SK-N-SH (cell line): ENCODE measurements at places on chromosomes 5 and 9. TPM values are rescaled to one million over a fixed set of nuclear protein-coding genes. Genes with fewer than 3 reads are reported as not detected.

TIMD4 gene
- not detected in 2 replicates for polyA plus RNA-seq

HSDL2 gene
- polyA plus RNA-seq = 14.4 and 22.9 TPM in 2 replicates

SPOCK1 gene
- 9.1 and 11.3 TPM in 2 replicates for polyA plus RNA-seq

PALM2AKAP2 gene
- 3.6 and 4.3 TPM in 2 replicates for polyA plus RNA-seq

GRCh38 chr9:78745331-78745730, 448.4 kb downstream of the PSAT1 start:
- no peak overlapping the region for H3K4me3 ChIP-seq
- DNase-seq = no peak
- H3K27me3 ChIP-seq = no peaks in the 10 kb centered on the region
- no peaks in the 10 kb centered on the region for H3K4me1 ChIP-seq

GRCh38 chr9:71637926-71638325, 130.4 kb downstream of the CEMIP2 start:
- H3K4me1 ChIP-seq = no peaks in the 10 kb centered on the region
- peaks cover 17% of the 10 kb centered on the region; the same call in 1 of the 2 replicates for H3K27me3 ChIP-seq
- no peak for DNase-seq
- no peak overlapping the region for H3K4me3 ChIP-seq
- no peak overlapping the region for H3K27ac ChIP-seq

DNA sequence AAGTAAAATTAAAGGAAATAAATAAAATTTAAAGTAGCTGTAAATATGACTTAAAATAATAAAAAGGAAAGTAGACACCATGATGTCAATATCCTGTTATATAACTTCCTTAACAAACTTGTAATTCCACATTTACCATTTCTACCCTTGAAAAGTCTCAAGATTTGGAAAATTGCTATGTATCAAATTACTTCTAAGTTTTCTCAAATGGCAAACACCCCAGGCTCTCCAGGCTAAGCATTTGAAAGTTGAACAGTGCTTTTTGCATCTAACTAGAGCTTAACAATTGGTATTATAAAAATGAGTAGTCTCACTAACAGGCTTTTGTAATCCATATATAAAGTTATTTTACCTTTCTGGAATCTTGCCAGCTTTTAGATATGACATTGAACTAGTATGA, 41.5 kb upstream of the MACIR start:
- peaks cover 2% of the 10 kb centered on the region; the same call in 1 of the 2 replicates for H3K36me3 ChIP-seq
- H3K4me3 ChIP-seq = no peak overlapping the region
- no peak overlapping the region for H3K27ac ChIP-seq
- H3K4me1 ChIP-seq = no peaks in the 10 kb centered on the region; the same call in 1 of the 2 replicates

- H3K4me1 ChIP-seq = no peaks in the 10 kb centered on the region
- peak; percentile 11 for DNase-seq
- H3K4me3 ChIP-seq = no peak overlapping the region
- no peaks in the 10 kb centered on the region for H3K36me3 ChIP-seq
Observed at GRCh38 chr5:117657541-117657940, 1082.9 kb upstream of the SEMA6A start.

- no peak overlapping the region for H3K4me3 ChIP-seq
- H3K27me3 ChIP-seq = no peaks in the 10 kb centered on the region
- H3K27ac ChIP-seq = no peak overlapping the region
- no peaks in the 10 kb centered on the region for H3K36me3 ChIP-seq
Observed at GRCh38 chr9:90825586-90825985, 24.0 kb downstream of the SYK start.

DNA sequence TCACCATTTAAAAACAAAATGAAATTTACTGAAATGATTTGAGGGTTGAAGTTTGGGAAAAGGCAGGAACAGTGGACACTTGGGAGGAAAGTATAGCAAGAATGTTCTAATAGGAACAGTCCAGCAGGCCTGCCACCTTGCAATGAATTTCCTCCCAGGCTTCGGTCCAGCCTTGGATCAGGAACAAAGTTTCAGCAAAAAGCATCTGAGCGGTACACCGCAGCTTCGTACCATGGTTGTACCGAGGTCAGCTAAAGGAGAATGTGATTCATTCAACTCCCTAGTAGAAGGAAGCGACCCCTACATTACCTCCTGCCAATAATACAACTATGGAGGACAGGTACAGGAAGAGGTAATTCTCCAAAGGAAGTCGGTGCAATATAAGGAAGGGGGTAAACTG, 111.4 kb downstream of the ENC1 start:
- H3K27me3 ChIP-seq = no peaks in the 10 kb centered on the region
- no peaks in the 10 kb centered on the region for H3K36me3 ChIP-seq
- no peaks in the 10 kb centered on the region for H3K4me1 ChIP-seq
- H3K27ac ChIP-seq = no peak overlapping the region
- H3K4me3 ChIP-seq = no peak overlapping the region

- no peak overlapping the region for H3K4me3 ChIP-seq
- no peak for DNase-seq
- no peak overlapping the region for H3K27ac ChIP-seq
- H3K4me1 ChIP-seq = peaks cover 3% of the 10 kb centered on the region; the same call in 1 of the 2 replicates
- H3K27me3 ChIP-seq = no peaks in the 10 kb centered on the region
Observed at GRCh38 chr5:173499471-173500212, 116.8 kb downstream of the BOD1 start.

DNA sequence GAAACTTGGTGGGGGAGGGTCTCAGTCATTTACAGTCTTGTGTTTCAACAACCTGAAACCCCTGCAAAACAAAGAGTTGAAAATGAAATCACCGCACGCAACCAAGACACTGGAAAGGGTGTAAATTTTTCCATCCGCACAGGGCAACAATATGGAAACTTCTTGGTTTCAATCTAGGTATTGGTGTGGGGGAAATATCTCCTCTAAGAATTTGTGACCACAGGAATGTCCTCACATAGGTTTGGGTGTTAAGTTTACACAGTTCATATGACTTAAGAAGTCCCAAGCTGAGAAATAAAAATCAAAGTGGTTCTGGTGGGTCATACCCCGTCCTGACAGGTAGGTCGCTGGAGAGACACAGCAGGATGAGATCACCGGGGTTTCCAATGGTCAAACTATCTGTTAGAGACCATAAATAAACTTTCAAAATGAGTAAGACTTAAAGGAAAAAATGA, 51.9 kb upstream of the PIP5K1B start:
- no peak overlapping the region for H3K4me3 ChIP-seq
- H3K4me1 ChIP-seq = no peaks in the 10 kb centered on the region
- no peak overlapping the region for H3K27ac ChIP-seq
- H3K36me3 ChIP-seq = no peaks in the 10 kb centered on the region
- DNase-seq = no peak

GRCh38 chr9:87615136-87615535, 110.8 kb upstream of the CTSL start:
- H3K27me3 ChIP-seq = no peaks in the 10 kb centered on the region
- no peaks in the 10 kb centered on the region for H3K4me1 ChIP-seq
- H3K4me3 ChIP-seq = no peak overlapping the region
- no peaks in the 10 kb centered on the region for H3K36me3 ChIP-seq
- no peak for DNase-seq
- H3K27ac ChIP-seq = no peak overlapping the region

- no peak for DNase-seq
- no peaks in the 10 kb centered on the region for H3K36me3 ChIP-seq
- no peak overlapping the region for H3K27ac ChIP-seq
Observed at GRCh38 chr5:39323542-39323941, 40.8 kb downstream of the C9 start.

DNA sequence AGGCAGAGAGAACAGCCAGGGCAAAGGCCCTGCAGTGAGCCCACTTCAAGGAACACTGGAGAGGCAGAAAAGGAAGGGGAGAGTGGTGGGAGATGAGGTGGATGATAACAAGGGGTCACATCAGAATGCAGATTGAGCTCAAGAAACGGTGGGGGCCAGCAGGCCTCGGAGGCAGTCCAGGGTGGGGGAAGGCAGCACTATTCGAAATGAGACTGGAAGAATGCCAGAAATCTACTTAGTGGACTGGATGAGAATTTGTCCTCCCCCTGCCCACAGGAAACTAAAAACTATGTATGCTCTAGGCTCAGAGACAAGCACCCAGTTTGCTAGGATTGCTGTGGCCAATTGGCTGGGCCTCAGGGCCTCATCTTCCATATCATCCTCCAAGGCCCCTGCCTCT, 148.7 kb downstream of the ADAMTS12 start:
- no peak for DNase-seq
- H3K4me3 ChIP-seq = no peak overlapping the region
- no peak overlapping the region for H3K27ac ChIP-seq
- no peaks in the 10 kb centered on the region for H3K4me1 ChIP-seq
- H3K27me3 ChIP-seq = no peaks in the 10 kb centered on the region
- no peaks in the 10 kb centered on the region for H3K36me3 ChIP-seq

DNA sequence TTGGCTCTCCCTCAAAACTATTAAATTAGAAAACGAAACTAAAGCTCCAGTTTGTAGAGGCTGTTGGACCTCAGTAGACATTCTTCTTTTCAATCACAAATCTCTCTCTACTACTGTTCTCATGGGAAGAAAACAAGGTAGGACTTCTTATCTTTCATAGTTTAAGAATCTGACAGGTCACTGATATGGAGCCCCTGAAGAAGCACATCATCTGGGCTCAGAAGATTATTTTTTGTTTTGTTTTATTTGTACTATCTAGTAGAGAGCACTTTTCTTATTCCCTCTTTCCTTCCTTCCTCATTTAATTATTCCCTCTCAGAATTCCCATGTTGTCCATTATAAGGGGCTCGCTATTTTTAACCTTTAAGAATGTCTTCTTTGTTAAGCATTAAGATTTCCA, 26.3 kb downstream of the STARD4 start:
- H3K36me3 ChIP-seq = peaks cover 12% of the 10 kb centered on the region
- DNase-seq = no peak
- no peak overlapping the region; the same call in 1 of the 2 replicates for H3K27ac ChIP-seq
- no peaks in the 10 kb centered on the region for H3K27me3 ChIP-seq

GRCh38 chr5:176474476-176474875, 26.3 kb downstream of the FAF2 start:
- peaks cover 7% of the 10 kb centered on the region for H3K36me3 ChIP-seq
- H3K4me1 ChIP-seq = no peaks in the 10 kb centered on the region
- peak; percentile 20 for DNase-seq
- H3K27me3 ChIP-seq = no peaks in the 10 kb centered on the region

- DNase-seq = no peak
- no peaks in the 10 kb centered on the region for H3K36me3 ChIP-seq
- H3K27ac ChIP-seq = no peak overlapping the region
- H3K4me3 ChIP-seq = no peak overlapping the region
Observed at GRCh38 chr5:143715616-143716015, 96.3 kb upstream of the HMHB1 start.
